ENCODE measurements at places on chromosomes 5 and 9.

DNA sequence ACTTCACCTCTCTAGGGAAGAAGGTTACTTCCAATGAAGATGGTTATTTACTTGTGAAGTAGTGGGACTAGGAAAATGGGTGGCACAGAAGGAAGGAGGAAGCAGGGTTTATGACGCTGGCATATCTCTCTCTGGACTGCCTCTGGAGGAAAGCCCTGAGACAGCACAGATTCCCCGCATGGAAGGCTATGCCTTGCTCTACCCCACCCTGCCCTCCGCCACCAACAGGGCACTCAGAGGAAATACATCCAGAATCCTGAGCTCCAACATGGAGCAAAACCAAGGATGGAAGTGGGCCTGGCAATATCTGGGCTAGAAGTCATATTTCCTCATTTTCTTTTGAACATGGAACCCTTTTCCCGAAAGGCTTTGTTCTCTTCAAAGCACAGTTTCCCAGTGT, 346.9 kb downstream of the ZSWIM6 start:
- DNase-seq, result no peak

GRCh38 chr5:135435467-135436330, 11.4 kb downstream of the DCANP1 start:
- DNase-seq, result no peak

DNA sequence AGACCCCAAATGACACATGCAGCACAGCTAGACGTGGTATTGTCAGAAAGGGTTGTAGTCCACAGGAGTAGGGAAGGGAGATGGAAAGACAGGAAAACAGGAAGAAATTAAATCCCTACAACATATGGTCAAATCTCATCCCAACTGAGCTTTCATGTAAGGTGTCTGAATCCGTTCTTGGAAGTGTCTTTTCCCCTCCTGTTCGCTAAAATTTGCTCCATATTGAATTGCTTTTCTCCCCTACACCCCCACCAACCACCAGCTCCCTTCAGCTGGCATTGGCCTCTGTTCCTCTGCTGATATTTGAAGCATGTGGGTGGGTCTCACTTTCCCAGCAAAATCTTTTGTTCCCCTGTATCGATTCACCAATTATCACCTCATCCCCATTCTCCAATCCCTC, 376.2 kb upstream of the WWC1 start:
- no peak for DNase-seq

- no peak for DNase-seq
Measured at GRCh38 chr9:106107716-106108115, 413.4 kb downstream of the TMEM38B start.

DNA sequence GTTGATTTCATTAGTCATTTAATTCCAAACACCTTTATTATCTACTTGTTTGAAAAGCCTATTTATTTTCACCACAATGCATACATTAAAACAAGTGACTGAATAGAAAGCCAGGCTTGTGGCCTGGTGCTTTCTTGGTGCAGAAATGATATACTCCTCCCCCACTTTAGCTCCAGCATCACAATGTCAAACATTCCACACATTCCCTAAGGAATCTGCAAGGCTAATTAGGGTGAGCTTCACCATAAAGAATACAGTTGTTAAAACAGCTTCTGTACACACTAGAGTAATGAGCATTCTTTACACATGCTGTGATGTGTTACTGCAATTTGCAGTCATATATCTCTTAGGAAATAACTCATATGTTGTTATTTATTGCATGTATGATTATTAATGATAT, 705.7 kb downstream of the CETN3 start:
- no peak for DNase-seq

- DNase-seq, result no peak
Measured at GRCh38 chr5:149724130-149724840, 5.8 kb upstream of the PPARGC1B start.

GRCh38 chr9:4583001-4583400, 79.1 kb upstream of the PLPP6 start:
- DNase-seq, result no peak

GRCh38 chr9:38026840-38027527, 42.0 kb downstream of the SHB start:
- no peak for DNase-seq

GRCh38 chr9:136786451-136786850, 4.7 kb upstream of the TMEM141 start:
- no peak for DNase-seq

- no peak for DNase-seq
Measured at GRCh38 chr5:119200795-119201194, 129.9 kb downstream of the DMXL1 start.

DNA sequence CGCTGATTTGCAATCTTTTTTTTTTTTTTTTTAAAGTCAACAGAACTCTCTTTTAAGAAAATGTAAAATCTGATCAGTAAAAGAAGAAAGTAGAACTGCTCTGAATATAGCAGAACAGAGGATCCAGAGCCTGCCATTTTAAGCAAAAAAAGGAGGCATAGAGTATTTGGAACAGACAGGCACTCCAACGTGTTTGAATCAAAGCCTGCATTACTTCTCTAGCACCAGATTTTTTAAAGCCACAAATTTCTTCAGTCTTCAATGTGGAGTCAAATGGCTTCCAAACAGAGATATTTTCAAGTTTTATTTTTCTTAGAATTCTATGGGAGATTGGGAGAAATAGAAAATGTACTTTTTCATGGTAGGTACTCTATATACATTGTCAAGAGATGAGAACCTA, 5.1 kb downstream of the PAIP1 start:
- no peak for DNase-seq

- DNase-seq, result no peak
Measured at GRCh38 chr9:131280660-131281059, 4.3 kb upstream of the FAM78A start.

DNA sequence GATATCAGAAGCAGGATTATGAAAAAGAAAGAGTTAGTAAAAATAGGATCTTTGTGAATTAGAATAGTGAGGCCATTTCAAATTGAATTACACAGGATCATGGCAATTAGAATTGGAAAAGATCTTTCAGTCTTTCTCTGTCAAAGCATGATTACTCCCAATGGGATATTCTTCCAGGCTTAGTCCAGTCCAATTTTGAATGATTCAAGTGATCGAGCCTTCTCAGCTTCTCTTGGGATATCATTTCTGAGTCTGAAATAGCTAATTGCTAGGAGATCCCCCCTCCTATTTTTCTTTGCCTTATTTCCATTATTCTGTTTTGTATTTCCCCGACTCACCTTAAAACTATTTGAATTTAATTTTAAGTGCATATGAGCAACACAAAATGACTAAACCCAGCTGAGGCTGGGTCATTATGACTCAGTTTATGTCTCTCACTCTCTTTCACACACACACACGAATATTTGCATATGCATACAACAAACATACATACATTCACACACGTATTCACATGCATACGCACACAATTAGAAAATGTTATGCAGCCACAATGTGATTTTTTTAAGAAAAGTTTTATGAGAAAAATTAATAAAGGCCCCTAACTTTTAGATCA, 34.8 kb upstream of the EFNA5 start:
- no peak for DNase-seq

DNA sequence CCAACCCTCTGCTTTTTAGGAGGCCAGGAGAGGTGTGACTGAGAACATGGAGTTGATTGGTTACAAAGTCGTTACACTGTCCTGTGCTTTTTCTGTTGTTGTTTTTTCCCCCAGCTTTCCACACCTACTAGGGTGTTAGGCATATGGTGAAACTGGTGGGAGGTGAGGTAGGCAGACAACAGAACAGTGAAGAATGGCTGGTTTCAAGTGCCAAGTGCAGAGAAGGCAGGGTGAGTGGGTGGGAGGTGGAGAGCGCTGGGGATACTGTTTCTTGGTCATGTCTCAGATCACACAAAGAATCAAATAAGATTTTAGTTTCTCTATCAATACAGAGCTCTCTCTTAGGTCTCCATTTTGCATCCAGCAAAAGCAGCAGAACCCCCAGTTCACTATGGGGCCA, 2.2 kb upstream of the SPTAN1 start:
- DNase-seq, result no peak

DNA sequence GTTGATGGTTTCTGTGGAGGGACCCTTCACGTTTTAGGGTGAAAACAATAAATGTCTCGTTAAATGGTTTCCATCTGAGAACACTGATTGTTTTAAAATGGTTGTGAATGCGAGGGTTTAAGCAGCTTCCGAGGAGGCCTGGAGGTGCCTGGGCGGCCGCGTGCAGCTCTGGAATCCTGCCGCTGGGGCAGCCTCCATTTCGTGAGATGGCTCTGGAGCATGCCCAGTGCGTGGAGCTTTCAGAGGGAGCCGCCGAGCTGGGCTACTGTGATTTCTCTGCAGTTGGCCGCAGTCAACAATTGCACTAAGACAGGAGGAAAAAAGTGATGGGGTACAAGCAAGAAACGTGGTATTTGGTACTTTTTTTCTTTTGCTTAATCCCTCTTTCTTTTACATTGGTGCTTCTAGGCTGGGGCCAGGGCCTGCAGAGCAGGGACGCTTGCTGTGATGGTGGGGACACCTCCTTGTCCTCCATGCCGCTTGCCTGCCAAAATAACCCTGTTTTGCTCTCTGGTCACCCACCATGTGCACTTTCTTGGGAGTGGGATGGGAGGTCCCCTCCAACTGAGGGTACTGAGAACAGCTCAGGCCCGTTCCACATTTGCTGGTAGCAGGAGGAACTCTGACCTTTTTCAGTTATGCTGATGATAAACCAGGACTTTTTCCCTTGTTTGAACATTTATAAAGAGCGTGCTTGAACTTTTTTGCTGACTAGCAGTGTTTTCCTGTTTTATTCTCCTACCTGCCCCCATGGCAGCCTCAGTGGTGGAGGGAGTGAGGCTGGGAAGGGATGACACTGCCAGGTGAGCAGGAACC, 47.1 kb downstream of the EHMT1 start:
- no peak for DNase-seq

DNA sequence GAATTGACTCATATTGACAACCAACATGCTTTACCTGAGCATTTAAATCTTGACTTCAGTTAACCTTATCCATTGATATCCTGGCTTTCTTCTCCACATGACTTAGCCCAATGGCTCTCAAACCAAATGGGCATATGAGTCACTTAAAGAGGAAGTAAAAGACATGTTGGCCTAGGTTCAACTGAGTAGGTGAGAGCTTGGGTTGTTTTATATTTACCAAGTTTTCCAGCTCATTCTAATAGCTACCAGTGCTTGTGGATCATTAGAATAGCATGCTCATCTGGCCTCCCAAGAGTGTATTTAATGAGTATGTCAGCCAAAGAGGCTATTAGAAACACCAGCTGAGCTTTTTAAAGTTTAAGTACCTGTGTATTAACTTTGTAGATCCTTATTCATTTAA, 1049.0 kb downstream of the PTPRD start:
- DNase-seq, result no peak

- DNase-seq, result peak; percentile 38
Measured at GRCh38 chr5:135829681-135830383, 4.6 kb upstream of the SLC25A48 start.

DNA sequence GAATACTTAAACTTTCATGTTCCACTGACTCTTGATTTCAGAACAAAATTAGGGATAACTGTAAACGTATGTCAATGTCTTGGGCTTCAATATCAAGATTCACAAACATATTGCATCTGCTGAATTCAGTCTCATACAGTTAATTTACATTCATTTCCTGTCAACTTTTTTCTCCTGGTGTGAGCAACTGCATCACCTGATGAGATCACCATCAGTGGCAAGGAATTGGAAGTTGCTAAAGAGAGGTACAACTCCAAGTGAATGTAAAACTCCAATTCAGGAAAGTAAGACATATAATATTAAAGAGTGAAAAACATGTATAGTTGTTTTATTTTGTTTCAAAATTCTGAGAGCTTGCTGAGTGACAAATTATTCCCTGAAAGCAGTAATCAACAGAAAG, 1336.2 kb upstream of the C9orf72 start:
- no peak for DNase-seq

DNA sequence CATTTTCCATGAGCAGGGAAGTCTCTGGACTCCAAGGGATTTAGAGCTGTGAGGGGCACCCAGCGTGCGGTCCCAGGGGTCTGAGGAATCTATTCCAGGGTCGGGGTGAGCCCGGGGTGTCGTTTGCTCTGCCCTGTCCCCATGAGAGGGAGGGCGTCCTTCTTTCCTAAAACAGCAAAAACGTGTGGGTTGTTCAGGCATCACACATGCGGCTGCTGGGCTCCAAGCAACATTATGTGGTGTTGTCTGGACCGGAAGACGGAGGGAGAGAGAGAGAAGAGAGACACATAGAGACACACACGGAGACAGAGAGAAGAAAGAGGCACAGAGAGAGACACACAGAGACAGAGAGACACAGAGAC, 42.7 kb upstream of the COL5A1 start:
- no peak for DNase-seq

DNA sequence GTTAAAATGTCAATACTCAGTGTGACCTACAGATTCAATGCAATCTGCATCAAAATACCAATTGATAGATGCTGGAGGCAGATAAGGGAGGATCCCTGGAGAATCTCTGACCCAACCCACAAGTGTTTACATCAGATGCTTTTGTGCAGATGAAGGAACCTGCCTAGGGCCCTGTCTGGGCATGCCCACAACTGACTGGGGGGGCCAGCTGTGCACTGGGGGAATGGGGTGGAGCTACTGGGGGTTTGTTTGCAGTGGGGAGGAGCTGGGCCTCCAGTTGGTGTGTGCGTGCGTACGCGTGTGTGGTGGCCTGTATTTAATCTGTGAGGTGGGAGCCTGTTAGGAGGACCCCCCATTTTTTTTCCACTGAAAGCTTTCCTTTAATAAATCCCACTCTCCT, 244.9 kb downstream of the TRIM36 start:
- no peak for DNase-seq

- no peak for DNase-seq
Measured at GRCh38 chr5:141672841-141673813, 8.9 kb downstream of the ARAP3 start.

GRCh38 chr5:76269932-76270610, 133.0 kb upstream of the IQGAP2 start:
- no peak for DNase-seq

DNA sequence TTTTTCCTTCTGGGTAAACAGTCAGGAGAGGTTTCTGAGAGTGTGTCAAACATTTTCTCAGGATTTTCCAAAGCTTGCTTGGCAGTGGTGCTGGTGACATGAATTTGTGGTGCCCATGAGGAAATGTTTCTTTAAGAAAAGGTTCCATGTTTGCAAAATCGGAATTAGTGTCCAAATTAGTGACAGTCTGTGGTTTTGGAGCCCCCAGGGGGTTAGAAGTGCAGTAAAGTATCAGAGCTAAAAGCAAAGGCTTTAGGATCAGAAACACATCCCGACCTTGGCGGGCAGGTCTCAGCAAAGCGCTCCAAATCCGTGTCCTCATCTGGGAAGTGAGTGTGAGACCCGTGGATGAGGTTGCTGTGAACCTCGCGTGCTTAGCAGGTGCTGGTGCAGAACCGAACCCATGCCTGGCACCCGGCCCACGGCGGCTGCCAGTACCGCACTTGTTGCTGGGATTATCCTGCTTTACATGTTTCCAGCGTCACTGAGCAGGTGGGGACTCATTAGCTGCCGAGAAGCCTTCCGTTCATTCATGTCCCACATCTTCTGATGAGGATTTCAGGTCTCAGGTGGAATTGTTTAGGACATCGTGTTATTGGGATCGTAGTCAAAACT, 70.8 kb upstream of the COL5A1 start:
- no peak for DNase-seq

- no peak for DNase-seq
Measured at GRCh38 chr5:179680780-179681401, at the start of gene CBY3. CBY3 (minus strand) TSS chr5:179681034; CDS start chr5:179680918, 116 bp downstream.

- no peak for DNase-seq
Measured at GRCh38 chr5:173765029-173765644, 123.0 kb upstream of the CPEB4 start.

GRCh38 chr9:91623004-91623403, 199.4 kb upstream of the NFIL3 start:
- no peak for DNase-seq

GRCh38 chr5:155293605-155294178, 280.1 kb downstream of the KIF4B start:
- DNase-seq, result no peak

- DNase-seq, result no peak
Measured at GRCh38 chr5:125044491-125045282, 298.2 kb upstream of the ZNF608 start.
